ENCODE measurements at places on chromosomes 1 and 21. TPM values are rescaled to one million over a fixed set of nuclear protein-coding genes. Genes with fewer than 3 reads are reported as not detected.

MATN1 gene
- under 0.01 TPM for total RNA-seq

RAP1GAP gene
- total RNA-seq, result 0.89 TPM

RNPEP gene
- total RNA-seq, result 89.0 TPM

METTL25B gene
- total RNA-seq, result 9.1 TPM

KCNE2 gene
- not detected for total RNA-seq

AMY1B gene
- not detected for total RNA-seq

HFM1 gene
- total RNA-seq, result 0.23 TPM

GLUL gene
- total RNA-seq, result 142 TPM

CACNA1S gene
- total RNA-seq, result not detected

RXFP4 gene
- total RNA-seq, result 0.30 TPM

VHLL gene
- not detected for total RNA-seq

RNASEL gene
- 13.7 TPM for total RNA-seq

NBPF19 gene
- 13.1 TPM for total RNA-seq

OR2G6 gene
- not detected for total RNA-seq

IGSF21 gene
- not detected for total RNA-seq

COPA gene
- total RNA-seq, result 428 TPM

TMCO4 gene
- total RNA-seq, result 5.0 TPM

RAB25 gene
- not detected for total RNA-seq

TRIM17 gene
- total RNA-seq, result under 0.01 TPM

LDLRAD1 gene
- not detected for total RNA-seq

GPR161 gene
- 29.0 TPM for total RNA-seq

TRIM46 gene
- 10.7 TPM for total RNA-seq

MAP3K21 gene
- total RNA-seq, result 0.59 TPM

PLA2G2A gene
- total RNA-seq, result not detected

KRTAP12-2 gene
- total RNA-seq, result not detected

NUDT4B gene
- total RNA-seq, result 10.4 TPM

MRPS14 gene
- total RNA-seq, result 13.5 TPM

OR2T11 gene
- not detected for total RNA-seq

COL11A1 gene
- total RNA-seq, result 346 TPM

PLA2G2D gene
- not detected for total RNA-seq

VASH2 gene
- 1.4 TPM for total RNA-seq

PLEKHG5 gene
- 11.3 TPM for total RNA-seq

CD84 gene
- not detected for total RNA-seq

FCRL6 gene
- total RNA-seq, result not detected

CNTN2 gene
- not detected for total RNA-seq

GSTM1 gene
- total RNA-seq, result 0.51 TPM

NOTCH2NLA gene
- 73.0 TPM for total RNA-seq

TMEM125 gene
- not detected for total RNA-seq

OR10J1 gene
- not detected for total RNA-seq

CNKSR1 gene
- total RNA-seq, result 0.30 TPM

EPB41 gene
- 20.2 TPM for total RNA-seq

LCE6A gene
- total RNA-seq, result not detected

OVAAL gene
- total RNA-seq, result not detected

ZMYND12 gene
- 0.30 TPM for total RNA-seq

CASP9 gene
- total RNA-seq, result 5.6 TPM

EPHA10 gene
- total RNA-seq, result not detected

FCRL2 gene
- total RNA-seq, result not detected

RIPK4 gene
- 0.28 TPM for total RNA-seq

S100A16 gene
- total RNA-seq, result 351 TPM

VPS26C gene
- total RNA-seq, result 69.6 TPM

APCS gene
- not detected for total RNA-seq

DNAJC11 gene
- total RNA-seq, result 37.7 TPM

VAV3 gene
- total RNA-seq, result not detected

S100A2 gene
- total RNA-seq, result 1.4 TPM

OR2T33 gene
- total RNA-seq, result not detected

All from smooth muscle cell of the umbilical artery (primary cell).